ENCODE measurements at places on chromosomes 1 and 21. TPM values are rescaled to one million over a fixed set of nuclear protein-coding genes. Genes with fewer than 3 reads are reported as not detected.

DNA sequence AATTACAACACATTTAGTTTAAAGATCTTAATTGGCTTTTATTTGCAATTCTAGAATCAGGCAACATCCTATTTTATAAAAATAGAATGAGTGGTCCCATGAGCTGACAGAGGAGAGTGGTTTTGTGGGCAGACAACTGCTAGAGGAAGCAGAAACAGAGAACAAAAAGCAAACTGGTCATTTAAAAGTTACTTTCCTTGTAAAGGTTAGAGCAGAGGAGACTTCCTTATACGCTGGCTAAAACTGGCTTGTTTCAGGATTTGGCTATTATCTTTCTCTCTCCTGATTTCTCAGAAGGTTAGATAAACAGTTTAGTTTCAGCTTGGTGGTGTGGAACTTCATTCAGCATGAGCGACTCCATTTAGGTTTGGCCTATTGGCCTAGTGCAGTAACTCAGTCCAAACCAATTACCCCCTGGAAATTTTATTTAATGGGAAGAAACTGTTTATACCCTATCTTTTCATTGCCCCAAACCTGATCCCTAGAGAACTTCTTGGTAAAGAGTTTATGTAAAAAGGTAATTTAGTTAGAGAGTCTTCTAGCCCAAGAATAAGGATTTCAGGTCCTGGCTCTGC is 32.2 kb upstream of the IL20 start:
- DNase-seq: no peak
- no peaks in the 10 kb centered on the region for H3K36me3 ChIP-seq
- H3K4me3 ChIP-seq: no peak overlapping the region
- peaks cover 1% of the 10 kb centered on the region for H3K27me3 ChIP-seq
- H3K27ac ChIP-seq: no peak overlapping the region

DNA sequence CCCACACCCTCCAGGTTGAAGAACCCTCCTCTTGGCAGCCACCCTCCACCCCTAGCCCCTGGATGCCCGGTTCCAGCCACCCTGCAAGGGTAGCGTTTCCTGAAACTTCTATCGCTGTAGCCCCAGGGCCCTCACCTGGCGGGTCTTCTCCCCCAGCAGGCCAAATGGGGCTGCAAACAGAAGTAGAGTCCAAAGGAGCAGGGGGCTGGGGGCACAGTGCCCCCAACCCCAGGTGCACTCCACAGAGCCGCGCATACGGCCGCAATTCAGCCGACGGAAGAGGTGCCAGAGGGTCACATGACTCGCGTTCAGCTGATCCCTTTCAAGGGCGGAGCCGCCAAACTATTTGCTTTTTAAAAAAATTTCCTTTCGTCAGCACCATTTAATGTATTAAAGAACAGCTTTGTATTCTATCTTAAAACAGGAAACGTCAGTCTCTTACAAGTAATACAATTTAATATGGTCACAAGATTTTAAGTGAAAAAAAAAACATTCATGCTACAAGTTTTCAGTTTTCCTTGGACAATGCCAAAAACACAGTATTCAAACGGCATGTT is at the start of gene GLMP:
Gene GLMP (minus strand): TSS at position 289 of the 557 bp plus-strand sequence. CDS start 34 bp downstream, at position 255.
- H3K27ac ChIP-seq: no peak within 1 kb of the TSS
- H3K4me3 ChIP-seq: peak within 1 kb of the TSS; percentile 91
- peaks cover 5% of the 10 kb centered on the region for H3K36me3 ChIP-seq
- peaks cover 15% of the 10 kb centered on the region for H3K4me1 ChIP-seq
- DNase-seq: peak; percentile 40
- peaks cover 8% of the 10 kb centered on the region for H3K27me3 ChIP-seq

The AMY2A gene
- total RNA-seq: not detected

GRCh38 chr1:243482141-243483022 is 226.5 kb downstream of the SDCCAG8 start:
- peaks cover 10% of the 10 kb centered on the region for H3K27me3 ChIP-seq
- peaks cover 7% of the 10 kb centered on the region for H3K36me3 ChIP-seq
- no peak for DNase-seq
- H3K4me1 ChIP-seq: peaks cover 9% of the 10 kb centered on the region

DNA sequence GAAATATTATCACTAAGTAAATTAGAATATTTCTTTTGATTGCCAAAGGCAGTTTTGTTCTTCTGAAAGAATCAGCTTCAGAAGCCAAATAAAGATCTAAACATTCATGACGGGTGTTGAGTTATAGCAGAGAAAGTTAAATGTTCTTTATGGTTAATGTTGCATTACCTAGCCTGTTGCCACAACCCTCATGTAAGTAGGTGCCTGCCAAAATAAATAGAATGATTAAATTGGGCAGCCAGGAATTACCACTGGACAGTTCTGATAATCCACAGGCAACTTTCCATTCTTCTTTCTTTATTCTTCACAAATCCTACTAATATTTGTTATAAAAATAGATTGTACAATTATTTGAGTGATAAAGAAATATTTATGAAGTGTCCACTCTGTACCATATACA is 217.9 kb upstream of the NRIP1 start:
- no peak overlapping the region for H3K27ac ChIP-seq
- no peaks in the 10 kb centered on the region for H3K36me3 ChIP-seq
- H3K27me3 ChIP-seq: peaks cover 2% of the 10 kb centered on the region
- no peak overlapping the region for H3K4me3 ChIP-seq
- no peaks in the 10 kb centered on the region for H3K4me1 ChIP-seq

DNA sequence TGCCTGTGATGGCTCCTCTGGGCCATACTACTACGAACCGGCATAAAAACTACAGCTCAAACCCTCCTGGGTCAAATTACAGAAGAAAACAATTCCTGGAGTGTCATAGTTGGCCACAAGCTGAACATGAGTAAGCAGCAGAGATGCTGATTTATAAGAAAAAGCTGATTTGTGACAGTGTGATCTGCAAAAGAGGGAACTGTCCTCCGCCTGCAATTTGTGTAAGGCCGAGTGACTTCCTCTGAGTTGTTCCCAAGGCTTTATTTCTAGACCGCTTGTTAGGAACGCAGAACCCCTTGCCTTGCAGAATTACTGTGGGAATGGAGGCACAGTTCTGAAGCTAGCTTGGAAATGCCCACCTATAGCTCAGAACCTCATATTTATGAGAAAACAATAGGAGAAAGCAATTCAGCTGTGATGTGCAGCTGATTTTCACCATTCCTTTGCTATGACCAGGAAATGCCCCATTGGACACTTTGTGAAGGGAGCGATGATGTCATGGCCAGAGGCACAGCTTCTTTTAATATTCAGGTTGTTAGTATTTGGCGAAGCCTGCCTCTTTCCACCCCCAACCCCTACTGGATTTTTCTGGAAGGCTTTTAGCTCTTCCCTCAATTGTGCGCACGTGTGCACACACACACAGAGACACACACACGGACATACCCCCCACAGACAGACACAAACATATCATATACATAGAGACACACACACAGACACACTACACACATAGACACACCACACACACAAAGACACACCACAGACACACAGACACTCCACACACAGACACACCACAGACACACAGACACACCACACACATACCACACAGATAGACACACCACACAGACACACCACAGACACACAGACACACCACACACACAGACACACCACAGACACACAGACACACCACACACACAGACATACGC is 47.6 kb downstream of the IER5 start:
- peak overlapping the region; percentile 80 for H3K4me3 ChIP-seq
- H3K27ac ChIP-seq: peak overlapping the region; percentile 44
- no peak for DNase-seq
- H3K4me1 ChIP-seq: peaks cover 60% of the 10 kb centered on the region
- H3K27me3 ChIP-seq: peaks cover 15% of the 10 kb centered on the region

DNA sequence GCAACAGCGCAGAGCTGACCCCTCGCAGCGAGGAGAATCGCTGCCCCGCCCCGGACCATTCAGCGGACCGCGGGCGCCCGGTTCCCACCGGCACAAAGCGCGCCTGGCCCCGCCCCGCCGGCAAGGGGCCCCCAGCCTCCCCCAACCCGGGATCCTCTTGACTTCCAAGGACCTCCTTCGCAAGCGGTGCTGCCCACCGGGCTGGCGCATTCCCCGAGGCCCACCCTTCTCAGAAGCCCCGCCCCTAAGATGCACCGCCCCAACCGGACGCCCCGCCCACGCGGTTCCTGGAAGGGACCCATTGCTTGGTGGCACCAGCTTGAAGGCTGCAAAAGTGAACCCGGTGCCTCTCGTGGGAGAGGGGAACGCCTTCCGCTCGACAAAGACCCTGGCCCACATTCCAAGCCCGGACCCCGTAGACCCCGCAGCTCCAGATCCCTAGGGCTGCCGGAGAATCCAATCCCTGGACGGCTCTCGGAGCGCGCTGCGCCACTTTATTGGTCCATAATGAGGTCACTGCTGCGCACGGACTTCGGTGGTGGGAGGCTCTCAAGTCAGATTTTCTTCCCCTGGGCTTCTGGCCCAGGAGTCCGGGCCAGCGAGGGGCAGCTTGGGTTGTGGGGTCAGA is 2.0 kb downstream of the HES3 start:
- DNase-seq: no peak
- H3K4me3 ChIP-seq: no peak overlapping the region
- peaks cover 6% of the 10 kb centered on the region for H3K4me1 ChIP-seq
- no peak overlapping the region for H3K27ac ChIP-seq
- peaks cover 28% of the 10 kb centered on the region for H3K27me3 ChIP-seq

DNA sequence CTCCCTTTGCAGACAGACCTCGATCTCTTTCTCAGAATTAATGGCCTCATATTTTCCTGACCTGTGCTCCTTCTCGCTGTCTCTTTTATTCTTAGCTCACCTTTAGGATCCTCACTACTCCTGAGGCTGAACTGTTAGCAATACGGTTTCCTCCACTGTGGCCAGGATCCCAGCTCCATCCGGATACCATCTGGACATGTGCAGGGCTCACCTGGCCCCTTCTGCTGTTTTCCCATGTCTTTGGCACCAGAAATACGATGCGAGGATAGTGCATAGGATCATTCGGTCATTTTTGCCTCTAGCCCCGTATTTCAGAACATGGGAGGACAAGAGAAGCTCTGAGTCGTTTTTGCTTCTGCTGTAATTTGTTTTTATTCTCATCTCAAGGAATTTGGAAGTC is 108.5 kb upstream of the KIF26B start:
- H3K4me1 ChIP-seq: peaks cover 4% of the 10 kb centered on the region
- no peak overlapping the region for H3K4me3 ChIP-seq
- no peak for DNase-seq
- no peak overlapping the region for H3K27ac ChIP-seq

The HES4 gene
- 144 TPM for total RNA-seq

The PEA15 gene
- total RNA-seq: 593 TPM

The CASZ1 gene
- total RNA-seq: 6.3 TPM

DNA sequence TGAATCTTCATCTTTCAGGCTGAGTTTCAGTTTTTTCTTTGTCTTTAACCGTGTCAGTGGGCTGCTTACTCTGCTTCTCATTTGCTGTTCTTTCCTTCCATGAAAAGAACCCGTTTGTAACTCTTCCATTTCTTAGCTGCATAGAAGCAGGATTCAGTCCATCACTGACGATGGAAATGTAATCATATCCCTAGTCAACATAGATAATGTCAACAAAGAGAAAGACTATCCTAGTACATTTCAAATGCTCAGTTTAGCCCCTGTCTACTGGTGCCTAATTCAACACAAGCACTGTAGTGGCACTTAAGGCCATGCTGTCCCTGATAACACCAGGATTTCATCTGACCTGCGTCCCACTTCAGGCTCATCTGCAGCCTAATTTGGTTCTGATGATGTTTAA is 376 bp downstream of the GBP1 start:
- no peaks in the 10 kb centered on the region for H3K27me3 ChIP-seq
- DNase-seq: no peak
- no peak overlapping the region for H3K4me3 ChIP-seq

The CAMK1G gene
- not detected for total RNA-seq

DNA sequence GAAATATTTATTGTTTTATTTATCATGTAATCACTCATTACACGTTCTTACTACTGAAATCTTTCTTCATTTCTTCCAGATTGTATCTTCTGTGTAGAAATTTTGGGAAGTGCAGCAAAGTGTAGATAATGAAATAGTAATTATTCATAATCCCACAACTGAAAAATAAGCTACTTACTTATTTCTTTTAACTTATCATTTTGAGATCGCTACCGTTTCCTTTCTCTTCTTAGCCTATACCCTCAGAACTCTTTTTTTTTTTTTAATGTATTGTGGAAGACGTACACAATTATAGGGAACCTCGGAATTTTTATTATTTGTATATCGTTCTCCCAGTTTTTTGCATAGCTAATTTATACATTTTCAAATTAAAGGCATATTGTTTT is 518 bp upstream of the FH start:
- no peak for DNase-seq
- no peak overlapping the region for H3K27ac ChIP-seq
- H3K4me1 ChIP-seq: peaks cover 13% of the 10 kb centered on the region
- no peaks in the 10 kb centered on the region for H3K36me3 ChIP-seq
- H3K27me3 ChIP-seq: no peaks in the 10 kb centered on the region
